ENCODE measurements at places on chromosomes 3 and 15.
A peak's percentile ranks its signal among the peaks of the same experiment; 100 is the strongest.

DNA sequence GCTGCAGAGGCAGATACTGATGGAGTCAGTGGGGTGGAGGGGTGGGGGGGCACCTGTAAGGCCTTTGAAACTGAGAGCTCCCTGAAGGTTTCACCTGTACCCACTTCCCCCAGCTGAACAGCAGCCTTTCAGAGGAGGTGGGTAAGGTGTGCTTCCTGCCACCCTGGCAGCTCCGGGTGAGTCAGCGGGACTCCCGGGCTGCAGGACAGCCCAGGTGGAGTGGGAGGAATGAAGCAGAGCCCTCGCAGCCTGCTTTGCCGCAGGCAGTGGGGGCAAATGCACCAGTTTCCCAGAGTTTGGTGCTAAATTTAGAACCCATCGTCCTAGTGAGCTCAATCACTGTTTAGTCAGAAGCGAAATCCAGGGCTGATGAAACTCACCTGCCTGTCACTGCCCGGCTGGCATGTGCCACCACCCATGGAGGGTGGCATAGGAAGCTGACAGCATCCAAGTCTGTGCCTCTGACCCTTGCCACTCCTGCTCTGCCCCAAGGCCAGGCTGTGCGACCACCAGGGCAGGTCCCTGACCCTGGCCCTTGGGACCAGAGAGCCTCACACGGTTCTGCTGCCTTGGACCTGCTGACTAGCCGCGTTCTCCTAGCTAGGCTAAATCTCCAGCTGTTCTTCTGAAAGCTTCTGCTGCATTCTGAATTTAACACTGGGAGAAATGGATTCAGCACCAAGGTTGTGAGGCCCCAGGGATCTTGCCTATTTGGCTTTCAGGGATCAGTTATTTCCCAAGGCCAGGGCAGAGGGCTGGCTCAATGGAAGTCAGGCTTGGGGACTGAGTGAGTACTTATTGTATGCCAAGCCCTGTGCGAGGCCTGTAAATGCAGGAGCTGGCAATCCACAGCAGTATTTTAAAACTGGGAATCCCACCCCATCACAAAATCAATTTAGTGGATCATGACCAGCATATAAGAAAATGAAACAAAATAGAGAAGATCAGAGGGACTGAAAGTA, 67.3 kb upstream of the RASGRF1 start:
- peak; percentile 80 for DNase-seq

- peak; percentile 38 for DNase-seq
These were observed 284.2 kb upstream of the ATP11B start for GRCh38 chr3:182508919-182509711.

GRCh38 chr3:18431266-18431665, 6.1 kb upstream of the SATB1 start:
- no peak for DNase-seq

DNA sequence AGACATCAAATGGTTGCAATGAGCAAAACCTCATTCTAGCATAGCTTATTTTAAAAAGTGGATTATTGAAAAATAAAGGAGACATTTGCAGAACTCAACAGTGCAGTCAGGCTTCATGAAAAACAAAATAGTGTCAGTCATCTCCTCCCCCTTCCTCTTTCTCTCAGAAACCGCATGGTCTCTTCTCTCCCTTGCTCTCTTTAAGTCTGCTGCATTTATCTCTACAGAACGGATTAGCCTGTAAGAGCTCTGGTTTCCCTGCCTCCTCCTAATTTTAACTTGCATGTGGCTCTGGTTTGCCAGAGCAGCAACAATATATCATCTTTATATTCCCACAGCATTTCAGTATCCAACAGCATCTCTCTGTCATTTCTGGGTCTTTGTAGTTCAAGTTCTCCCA, 609.0 kb downstream of the MECOM start:
- DNase-seq = no peak

DNA sequence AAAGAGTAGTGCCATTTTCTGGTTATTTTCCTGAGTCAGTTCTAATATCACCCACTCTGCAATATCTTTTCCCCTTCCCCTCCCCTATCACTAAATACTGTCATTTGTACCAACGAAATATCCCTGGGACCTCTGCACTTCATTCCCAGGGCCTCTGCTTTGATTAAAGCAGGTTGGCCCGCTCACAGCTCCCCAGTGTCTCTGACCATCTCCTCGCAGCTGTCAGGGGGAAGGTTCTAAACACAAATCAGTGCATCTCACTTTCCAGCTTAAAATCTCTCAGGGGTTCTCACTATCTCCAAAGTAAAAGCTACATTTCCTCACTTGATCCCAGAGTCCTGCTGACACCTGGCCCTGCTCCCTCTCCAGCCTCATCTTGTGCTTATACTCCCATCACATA, 28.1 kb upstream of the SLC35G2 start:
- DNase-seq = no peak

- DNase-seq = no peak
These were observed 193.1 kb downstream of the NR1D2 start for GRCh38 chr3:24137958-24138875.

DNA sequence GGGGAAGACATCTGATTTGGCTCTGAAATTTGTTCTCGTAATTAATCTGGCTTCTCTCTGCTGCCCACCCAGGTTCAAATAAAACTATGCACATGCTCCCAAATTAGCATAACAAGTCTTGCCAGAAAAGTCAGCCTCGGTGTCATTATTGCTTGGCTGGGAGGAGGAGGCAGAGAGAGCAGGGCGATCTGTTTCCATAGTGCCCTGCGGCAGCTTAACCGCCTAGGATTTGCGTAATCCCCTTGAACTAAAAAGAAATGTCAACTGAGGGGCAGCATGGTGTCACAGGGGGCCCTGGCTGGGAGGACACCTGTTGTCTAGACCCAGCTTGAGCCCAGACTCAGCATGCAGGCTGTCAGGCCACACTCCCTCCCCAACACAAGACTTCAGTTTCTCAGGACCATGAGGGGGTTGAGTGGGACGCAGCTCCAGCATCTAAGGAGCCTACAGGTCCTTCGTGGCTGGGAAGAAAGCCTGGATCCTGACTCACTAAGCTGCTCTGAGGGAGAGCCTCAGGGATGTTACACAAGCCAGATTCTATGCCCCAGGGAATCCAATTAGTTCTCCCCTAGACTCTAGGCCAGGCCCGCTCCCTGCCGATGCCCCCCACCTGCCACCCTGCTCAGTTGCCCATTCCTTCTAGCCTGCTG, 17.3 kb downstream of the MRPS11 start:
- no peak for DNase-seq

Measured in head of caudate nucleus (tissue), 42 donors.